ENCODE measurements at places on chromosomes 3 and 15. TPM values are rescaled to one million over a fixed set of nuclear protein-coding genes. Genes with fewer than 3 reads are reported as not detected.

The KLF15 gene
- not detected for total RNA-seq

The CCDC80 gene
- 74.9 TPM for total RNA-seq

The SLC12A8 gene
- total RNA-seq, result 1.6 TPM

The CRABP1 gene
- total RNA-seq, result 1.8 TPM

The SLC28A2 gene
- total RNA-seq, result not detected

The PDIA5 gene
- 25.3 TPM for total RNA-seq

The PPP1R14D gene
- total RNA-seq, result 0.28 TPM

The GNAT1 gene
- not detected for total RNA-seq

The RTP1 gene
- total RNA-seq, result not detected

The MYO5C gene
- total RNA-seq, result 5.5 TPM

The FRMD5 gene
- 4.6 TPM for total RNA-seq

The NBEAL2 gene
- total RNA-seq, result 52.4 TPM

The ERC2 gene
- total RNA-seq, result not detected

Data from A549 treated with RU486 at 1 μM for 4 hours (cell line).